ENCODE measurements at places on chromosomes 2 and 18. TPM values are rescaled to one million over a fixed set of nuclear protein-coding genes. Genes with fewer than 3 reads are reported as not detected.

GRCh38 chr18:49581371-49581770 lies 19.5 kb downstream of the LIPG start:
- no peak for DNase-seq

DNA sequence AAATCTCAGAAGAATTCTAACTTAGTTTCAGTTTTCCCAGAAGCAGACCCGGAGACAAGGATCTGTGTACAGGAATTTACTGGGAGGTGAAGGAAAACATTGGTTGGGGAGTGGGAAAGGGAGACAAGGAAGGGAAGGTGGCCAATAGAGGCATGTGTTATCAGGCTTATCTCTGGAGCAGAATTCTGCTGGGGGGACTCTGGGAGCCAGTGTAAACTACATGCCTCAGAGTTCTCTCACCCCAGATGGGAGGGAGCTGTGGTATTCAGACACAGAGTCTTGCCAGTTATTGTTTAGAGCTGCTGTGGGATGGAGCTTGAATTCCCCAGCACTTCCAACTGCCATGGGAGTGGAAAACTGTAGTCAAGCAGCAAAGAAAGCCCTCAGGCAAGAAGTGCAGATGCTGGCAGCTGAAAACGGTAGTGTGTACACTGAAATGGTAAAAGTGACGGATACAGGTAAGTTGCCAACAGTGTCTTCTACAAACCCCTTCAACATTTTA lies 19.0 kb downstream of the DNPEP start:
- DNase-seq, result peak; percentile 57

GRCh38 chr2:205864491-205864890 lies 182.2 kb downstream of the NRP2 start:
- DNase-seq, result no peak

DNA sequence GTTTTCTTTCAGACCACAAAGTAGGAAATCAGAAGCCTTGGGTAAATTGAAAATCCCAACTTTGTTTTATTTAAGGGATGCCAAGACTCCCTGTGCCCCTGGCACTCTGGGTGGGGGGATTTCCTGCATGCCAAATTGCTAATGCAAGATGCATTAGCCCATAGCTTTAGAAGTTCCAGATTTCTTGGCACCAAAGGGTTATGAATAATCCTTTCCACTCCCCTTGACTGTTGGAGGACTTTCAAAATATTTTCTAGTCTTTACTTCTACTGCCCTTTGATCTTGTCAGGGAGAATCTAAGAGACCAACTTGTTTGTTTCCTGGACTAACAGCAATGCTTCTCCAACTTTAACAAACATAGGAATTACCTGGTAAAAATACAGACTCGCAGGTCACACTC lies 81.8 kb upstream of the TGIF1 start:
- peak; percentile 79 for DNase-seq

The CCBE1 gene
- total RNA-seq, result 53.0 TPM

GRCh38 chr18:58100154-58100553 lies 56.1 kb downstream of the NEDD4L start:
- no peak for DNase-seq

GRCh38 chr18:40577981-40578365 lies 1377.1 kb upstream of the PIK3C3 start:
- DNase-seq, result no peak

The IL18R1 gene
- total RNA-seq, result 4.7 TPM

DNA sequence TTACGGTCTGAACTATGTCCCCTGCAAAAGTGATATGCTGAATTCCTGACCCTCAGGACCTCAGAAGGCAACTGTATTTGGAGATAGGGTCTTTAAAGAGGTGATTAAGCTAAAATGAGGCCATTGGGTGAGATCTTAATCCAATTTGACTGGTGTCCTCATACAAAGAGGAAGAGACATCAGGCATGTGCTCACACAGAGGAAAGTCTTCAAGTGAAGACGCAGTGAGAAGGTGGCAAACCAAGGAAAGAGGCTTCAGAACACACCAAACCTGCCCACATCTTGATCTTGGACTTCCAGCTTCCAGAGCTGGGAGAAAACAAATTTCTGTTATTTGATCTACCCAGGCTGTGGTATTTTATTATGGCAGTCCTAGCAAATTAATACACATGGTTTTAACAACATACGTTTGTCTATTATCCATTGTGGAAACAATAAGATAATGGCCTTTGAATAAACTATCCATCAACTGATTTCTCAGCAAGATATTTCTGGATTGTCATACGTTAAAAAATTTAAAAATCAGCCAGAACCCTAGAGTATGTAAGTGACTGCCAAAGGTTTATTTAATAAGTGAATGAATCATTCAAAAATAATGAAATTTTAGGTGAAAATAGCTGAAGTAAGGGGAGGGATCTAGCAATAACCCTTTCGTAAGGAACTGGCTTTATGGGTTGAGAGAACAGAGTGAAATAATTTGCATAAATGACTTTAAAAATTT lies 6.5 kb downstream of the WIPF1 start:
- DNase-seq, result no peak

Data from osteoblast (primary cell).